ENCODE measurements at places on chromosomes 3 and 15.

GRCh38 chr15:70222606-70223005 lies 124.9 kb upstream of the TLE3 start:
- no peak for DNase-seq

DNA sequence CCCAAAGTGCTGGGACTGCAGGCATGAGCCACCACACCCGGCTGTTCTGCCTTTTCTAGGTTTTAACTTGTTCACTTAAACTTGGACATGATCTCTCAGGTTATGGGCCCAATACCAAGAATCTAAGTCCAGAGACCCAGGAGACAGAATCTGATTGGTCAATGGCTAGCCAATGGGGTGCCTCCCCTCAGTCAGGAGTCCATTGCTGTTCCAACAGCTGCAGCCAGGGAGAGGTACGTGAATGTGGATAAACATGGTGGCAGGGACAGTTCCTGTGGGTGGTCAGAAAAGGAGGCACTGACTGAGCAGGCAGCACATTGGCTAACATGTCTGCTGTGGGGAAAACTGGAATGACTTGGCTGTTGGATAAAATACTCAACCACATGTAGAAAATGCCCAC lies 140.3 kb downstream of the RPLP1 start:
- no peak for DNase-seq

GRCh38 chr15:74228723-74229081 lies 7.4 kb upstream of the CCDC33 start:
- peak; percentile 24 for DNase-seq

GRCh38 chr3:15300323-15301078 lies 31.9 kb downstream of the SH3BP5 start:
- DNase-seq, result no peak

- DNase-seq, result no peak
Observed at GRCh38 chr3:16529264-16529663, 15.8 kb upstream of the RFTN1 start.

DNA sequence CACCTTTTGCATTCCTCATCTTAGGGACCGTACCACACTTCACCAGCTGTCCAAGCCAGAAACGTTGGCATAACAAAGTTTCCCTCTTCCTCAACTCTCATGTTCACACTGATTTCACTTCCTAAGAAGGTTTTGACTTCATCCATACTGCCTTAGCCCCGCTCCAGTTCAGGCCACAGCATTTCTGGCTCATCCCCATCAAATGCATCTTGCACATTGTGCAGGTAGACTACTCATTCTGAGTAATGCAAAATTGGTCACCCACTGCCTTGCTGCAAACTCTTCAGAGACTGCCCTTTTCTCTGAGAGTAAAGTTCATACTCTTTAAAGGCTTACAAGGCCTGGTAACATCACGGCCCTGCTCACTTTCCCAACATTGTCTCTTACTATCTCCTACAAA lies 8.8 kb downstream of the NUSAP1 start:
- DNase-seq, result no peak

Data from DMS79 (cell line).